Chondrocyte (in vitro differentiated cells): ENCODE measurements at places on chromosomes 4 and X. TPM values are rescaled to one million over a fixed set of nuclear protein-coding genes. Genes with fewer than 3 reads are reported as not detected.

Gene AMBN
- not detected in 3 replicates for total RNA-seq

GRCh38 chrX:133745349-133745748 lies 240.0 kb downstream of the GPC3 start:
- DNase-seq = no peak

DNA sequence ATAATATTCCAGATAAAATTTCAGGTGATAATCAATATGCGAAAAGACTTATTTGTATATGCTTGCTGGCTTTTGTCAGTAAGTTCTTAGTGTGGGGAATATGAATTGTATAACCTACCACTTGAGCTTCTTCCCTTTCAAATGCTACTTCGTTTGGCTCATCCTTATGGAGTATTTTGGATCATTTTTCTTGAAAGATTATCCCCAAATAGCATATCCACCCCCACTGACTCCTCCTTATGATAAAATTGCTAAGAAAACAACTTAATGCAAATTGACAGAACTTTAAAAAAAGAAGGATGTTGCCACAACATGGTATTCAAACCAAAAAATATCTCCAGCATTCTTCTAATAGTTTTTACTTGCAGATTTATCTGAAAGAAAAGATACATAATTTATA lies 393.3 kb downstream of the PPP3CA start:
- DNase-seq = no peak

DNA sequence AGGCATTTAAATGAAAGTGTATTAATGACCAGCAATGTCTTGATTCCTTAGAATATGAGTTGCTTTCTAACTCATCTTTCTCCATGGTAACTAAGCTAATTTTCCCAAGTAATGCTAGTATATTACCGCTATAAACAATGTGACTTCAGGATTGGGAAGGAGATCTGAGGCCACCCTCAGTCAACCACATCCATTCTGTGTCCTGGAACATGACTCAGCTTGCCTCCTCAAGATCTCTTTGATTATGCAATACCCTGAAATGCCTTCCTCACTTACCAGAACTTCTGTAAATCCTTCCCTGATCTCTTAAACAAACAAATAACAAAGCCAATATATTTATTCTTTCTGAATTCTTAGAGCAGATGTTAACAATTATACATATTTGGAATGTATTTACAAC lies 1495.5 kb downstream of the PCDH18 start:
- DNase-seq = no peak

GRCh38 chr4:128358913-128359279 lies 71.3 kb upstream of the PGRMC2 start:
- DNase-seq = no peak

DNA sequence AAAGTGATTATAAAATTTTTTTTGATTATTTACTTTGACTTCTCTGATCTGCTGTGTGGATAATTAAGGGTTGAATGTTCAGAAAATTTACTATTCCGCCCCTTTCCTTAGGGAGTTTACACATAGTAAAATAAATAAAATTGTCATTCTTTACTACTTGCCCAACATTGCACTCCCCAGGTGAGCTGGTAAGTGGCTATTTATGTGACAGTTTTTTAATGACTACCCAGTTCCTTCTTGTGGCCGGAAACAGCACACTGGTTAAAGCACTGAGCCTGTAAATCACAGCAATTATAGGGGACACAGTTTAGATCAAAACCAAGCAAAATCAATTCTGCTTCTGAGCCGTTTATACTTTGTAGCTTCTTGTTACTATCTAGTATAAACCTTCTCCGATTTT lies 158.1 kb downstream of the FHIP1A start:
- no peak for DNase-seq
